Stimulated activated CD8-positive, alpha-beta memory T cell treated with anti-CD3 and anti-CD28 coated beads, Interleukin-7, amount 100 ng/mL, for 24 hours (primary cell): ENCODE measurements at places on chromosomes 6 and 20.

DNA sequence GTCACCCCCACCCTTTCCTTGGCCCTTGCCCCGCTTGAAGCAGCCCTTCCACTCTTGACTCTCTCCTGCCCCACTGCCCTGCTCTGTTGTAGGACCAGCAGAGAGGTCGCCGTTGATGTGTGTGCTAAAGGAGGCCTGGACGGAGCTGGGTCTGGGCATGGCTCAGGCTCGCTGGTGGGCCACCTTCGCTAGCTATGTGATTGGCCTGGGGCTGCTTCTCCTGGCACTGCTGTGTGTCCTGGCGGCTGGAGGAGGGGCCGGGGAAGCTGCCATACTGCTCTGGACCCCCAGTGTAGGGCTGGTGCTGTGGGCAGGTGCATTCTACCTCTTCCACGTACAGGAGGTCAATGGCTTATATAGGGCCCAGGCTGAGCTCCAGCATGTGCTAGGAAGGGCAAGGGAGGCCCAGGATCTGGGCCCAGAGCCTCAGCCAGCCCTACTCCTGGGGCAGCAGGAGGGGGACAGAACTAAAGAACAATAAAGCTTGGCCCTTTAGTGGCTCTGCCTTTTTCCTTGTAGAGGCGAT, 3.0 kb downstream of the SMPD2 start:
- DNase-seq: no peak

GRCh38 chr20:23782366-23782983, 31.7 kb upstream of the CST1 start:
- no peak for DNase-seq

DNA sequence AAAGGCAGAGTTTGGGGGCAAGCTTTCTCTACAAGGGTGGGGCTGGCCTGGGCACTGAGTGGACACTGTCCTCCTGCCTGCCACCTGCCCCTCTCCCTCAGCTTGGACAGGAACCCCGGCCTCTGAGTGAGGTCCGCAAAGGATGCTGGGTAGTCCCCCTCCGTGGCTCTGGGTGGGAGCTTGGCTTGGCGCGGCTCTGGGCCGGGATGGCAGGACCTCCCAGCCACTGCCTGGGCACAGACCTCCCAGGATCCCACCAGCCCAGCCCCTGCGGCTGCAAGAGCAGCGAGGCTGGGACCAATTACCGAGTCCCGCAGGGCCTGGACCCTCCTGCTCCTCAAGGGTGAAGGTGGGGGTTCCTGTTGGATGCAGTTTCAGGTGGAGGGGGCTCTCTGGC, 2.9 kb upstream of the SOX18 start:
- DNase-seq: no peak

- DNase-seq: no peak
Observed at GRCh38 chr20:15567219-15567618, 1006.0 kb downstream of the KIF16B start.

- no peak for DNase-seq
Observed at GRCh38 chr20:19783966-19784401, 25.9 kb downstream of the RIN2 start.
